ENCODE measurements at places on chromosomes 12 and 14.

- DNase-seq = peak; percentile 19
These were observed 105.6 kb downstream of the VEZT start for GRCh38 chr12:95323212-95323611.

DNA sequence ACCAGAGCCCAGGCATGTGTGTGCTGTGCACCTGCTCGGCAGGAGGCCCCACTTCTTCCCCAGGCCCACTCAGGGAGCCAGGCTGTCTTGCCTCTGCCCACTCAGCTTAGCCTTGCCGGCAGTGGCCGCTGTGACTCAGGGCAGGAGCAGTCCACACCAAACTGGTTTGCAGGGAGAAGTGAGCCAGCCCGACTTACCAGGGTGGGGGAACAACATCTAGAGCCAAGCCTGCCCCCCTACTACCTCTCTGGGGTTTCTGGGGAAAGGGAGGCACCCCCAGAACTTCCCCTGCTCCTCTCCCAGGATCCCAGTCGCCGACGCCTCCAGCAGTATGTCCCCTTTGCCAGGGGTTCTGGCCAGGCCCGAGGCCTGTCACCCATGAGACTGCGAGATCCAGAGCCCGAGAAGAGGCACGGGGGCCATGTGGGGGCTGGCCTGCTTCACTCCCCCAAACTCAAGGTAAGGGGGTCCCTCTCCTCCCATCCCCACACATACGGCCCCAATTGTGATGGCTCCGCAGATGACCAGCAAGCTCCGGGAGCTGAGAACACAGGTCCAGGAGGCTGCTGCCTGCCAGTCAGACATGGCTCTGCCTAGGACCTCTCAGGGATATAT is 3.0 kb downstream of the PLEKHG6 start:
- no peak for DNase-seq

DNA sequence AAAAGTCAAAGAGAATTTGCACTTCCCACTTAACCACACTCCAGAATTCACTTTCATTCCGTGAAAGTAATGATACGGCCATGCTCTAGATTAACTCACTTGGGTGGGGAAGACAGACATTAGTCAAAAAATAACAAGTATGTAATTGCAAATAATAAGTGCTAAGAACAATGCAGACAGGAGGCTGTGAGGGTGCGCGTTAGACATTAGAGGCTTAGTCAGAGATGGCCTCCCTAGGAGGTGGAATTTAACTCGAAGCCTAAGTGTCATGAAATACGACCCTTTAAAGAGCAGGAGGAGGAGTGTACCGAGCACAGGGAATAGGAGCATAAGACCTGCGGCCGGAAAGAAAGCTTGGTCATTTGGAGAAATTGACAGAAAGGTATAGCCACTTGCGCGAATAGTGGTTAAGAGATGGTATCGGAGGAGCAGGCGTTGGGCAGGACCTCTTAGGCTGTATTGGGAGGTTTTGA is 628 bp downstream of the SNRPF start:
- no peak for DNase-seq

DNA sequence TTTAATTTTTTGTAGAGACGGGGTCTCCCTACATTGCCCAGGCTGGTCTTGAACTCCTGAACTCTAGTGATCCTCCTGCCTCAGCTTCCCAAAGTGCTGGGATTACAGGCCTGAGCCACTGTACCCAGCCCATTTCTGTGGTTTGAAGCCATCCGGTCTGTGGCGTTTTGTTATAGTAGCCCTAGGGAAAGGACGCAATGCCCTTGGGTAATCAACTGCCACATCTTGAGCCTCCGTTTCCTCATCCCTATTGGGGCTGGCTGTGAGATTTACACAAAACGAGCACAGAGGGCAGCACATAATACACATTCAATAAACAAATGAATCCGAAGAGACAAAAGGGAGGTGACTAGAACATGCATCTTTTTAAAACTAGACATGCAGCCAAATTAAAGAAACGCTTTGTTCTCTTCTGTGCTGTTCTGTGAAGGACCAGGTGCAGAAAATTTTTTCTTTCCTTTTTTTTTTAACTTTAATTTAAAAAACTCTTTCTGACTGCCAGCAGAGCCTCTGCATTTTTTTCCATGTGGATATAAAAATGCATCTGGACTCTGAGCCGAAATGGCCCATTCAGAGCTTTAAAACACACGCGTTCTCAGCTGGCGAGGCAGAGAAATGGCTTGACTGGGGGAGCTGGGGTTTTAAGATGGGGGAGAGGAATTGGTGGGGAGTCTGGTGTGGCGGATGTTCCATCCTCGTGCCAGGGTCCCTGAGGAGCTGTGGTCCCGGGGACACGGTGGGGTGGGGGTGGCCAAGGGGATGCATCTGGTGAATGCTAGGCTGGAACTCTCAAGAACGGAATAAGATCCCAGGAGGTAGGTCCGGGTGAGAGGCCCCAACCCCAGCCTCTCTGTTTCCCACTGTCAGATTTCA is 119.0 kb downstream of the RBM19 start:
- DNase-seq = no peak

DNA sequence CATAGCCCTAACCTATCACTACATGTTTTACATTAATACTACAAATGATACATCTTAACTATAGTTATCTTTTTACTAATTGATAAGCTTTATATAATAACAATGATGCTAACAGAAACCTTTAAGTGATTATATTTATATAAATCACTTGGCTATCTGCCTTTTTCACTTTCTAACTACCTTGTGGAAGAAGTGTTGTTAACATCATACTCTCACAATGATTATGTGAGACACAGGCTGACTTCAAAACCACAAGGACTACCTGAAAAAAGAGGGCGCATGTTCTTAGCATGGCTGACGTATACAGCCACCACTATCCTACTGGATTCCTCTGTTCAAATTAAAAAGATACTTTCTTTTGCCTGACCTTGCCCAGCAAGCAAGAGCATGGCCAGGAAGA is 135.3 kb upstream of the SOX5 start:
- DNase-seq = no peak

- no peak for DNase-seq
These were observed 7.4 kb downstream of the SERPINA12 start for GRCh38 chr14:94501588-94502516.

GRCh38 chr12:6302621-6303020 is 7.9 kb upstream of the PLEKHG6 start:
- DNase-seq = no peak

- no peak for DNase-seq
These were observed 12.0 kb downstream of the IGF1 start for GRCh38 chr12:102468261-102468915.

DNA sequence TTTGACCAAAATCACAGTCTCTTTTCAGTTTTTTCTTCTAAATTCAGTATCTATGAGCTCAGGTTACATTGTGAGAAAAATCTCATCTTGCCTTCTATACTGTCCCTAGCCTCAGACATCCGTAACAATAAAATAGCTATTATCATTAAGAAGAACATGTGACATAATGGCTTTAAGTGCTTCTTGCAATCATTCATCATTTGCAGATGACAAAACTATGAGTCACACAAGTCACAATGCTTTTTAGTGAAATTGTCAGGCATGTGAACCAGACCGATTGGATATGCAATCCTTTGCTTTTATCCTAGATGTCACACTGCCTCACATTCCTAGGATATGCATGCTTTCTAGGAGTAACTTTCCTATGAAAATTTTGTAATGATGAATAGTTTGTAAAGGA is 313.1 kb downstream of the SLC6A15 start:
- DNase-seq = no peak

DNA sequence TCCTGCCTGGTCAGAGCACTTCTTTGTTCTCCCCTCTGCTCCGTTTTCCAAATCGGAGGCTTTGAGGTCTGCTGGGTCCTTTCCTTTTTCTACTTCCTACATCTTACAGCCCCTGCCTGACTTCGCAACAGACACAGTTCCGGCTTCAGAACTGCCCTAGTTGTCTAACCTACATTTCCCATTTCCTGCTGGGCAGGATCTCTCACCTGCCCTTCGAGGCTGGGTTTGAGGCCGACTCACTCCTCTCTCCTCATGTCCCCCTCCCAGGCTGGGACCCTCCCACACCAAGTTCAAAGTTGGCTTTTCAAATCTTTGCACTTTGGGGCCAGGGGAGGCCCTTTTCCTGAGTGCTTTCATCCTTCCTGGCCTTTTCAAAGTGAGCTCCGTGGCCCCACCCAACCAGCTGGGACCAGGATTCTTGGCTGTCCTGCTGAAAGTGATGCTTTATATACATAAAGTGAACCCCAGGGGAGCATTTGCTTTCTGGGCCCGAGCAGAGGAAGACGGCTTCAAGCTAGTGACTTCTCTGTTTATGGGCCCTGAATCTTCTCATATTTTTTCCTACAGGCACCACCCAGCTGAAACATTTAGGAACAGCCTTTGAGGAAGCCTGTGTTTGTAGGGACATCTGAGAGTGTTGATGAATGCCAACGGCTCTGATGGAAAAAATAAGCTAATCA is 281.0 kb upstream of the CRY1 start:
- DNase-seq = no peak

GRCh38 chr14:69606258-69607184 is 4.9 kb upstream of the SUSD6 start:
- no peak for DNase-seq

GRCh38 chr12:212415-212714 is 1.6 kb downstream of the SLC6A12 start:
- no peak for DNase-seq

Measured in mucosa of gallbladder (tissue), 1 donor.